CD4-positive, alpha-beta T cell treated with Interleukin-4 for 1 hour (primary cell): ENCODE measurements at places on chromosomes 13 and 19.

- DNase-seq = no peak
Observed at GRCh38 chr13:96991072-96991471, 3.2 kb downstream of the OXGR1 start.

- no peak for DNase-seq
Observed at GRCh38 chr19:33910922-33911321, 114.3 kb downstream of the KCTD15 start.

DNA sequence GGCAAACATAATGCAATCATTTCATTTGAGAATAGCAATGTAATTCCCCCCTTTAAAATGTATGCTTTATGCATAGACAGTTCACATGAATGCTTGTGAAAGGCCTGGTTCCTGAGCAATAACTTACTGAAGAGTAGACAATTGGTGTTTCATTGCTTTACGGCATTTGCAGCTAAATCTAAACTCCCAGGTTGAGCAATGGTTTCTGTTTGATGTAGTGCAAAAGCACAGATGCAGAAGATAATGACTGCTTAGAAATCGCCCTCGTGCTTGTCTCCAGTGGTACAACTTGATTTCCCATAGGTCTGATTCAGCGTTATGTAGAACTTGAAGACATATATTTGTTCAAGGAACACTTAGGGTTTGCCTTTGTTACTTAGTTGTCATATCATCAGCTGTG lies 1018.3 kb downstream of the DIAPH3 start:
- no peak for DNase-seq

GRCh38 chr13:39266426-39266825 lies 228.2 kb downstream of the NHLRC3 start:
- no peak for DNase-seq

GRCh38 chr19:50629801-50630200 lies 9.9 kb downstream of the SYT3 start:
- no peak for DNase-seq

DNA sequence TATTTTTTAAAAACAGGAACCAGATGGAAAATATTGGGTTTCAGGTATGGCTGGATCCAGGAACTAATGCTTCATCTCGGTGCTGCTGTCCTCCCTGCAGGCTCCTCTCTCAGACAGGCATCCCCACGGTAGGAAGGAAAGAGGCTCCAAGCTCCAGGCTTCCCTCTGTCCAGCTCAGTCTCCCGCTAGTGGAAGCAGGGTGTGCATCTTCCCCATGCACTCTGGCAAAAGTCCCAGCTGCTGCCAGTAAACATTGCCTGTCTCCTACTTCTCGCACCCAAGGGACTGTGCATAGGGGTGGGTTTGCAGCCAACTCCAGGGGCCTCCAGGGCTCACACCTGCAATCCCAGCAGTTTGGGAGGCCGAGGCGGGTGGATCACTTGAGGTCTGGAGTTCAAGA lies 29.2 kb downstream of the IL12RB1 start:
- no peak for DNase-seq

DNA sequence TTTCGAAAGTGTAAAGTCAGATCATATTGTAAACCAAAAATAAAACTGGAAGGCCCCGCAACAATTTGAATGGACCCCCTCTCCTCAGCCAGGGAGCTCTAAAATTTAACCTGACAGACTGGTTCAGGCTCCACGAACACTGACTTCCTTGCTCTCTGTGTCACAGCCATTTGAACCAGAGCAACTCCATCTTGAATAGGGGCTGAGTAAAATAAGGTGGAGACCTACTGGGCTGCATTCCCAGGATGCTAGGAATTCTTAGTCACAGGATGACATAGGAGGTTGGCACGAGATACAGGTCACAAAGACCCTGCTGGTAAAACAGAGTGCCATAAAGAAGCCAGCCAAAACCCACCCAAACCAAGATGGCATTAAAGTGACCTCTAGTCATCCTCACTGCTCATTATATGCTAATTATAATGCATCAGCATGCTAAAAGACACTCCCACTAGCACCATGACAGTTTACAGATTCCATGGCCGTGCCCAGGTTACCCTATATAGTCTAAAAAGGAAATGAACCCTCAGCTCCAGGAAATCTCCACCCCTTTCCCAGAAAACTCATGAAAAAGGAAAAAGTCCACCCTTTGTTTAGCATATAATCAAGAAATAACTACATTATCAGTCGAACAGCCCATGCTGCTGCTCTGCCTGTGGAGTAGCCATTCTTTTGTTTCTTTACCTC lies 43.1 kb downstream of the RFXAP start:
- DNase-seq = no peak

GRCh38 chr13:48431987-48432615 lies 19.2 kb upstream of the LPAR6 start:
- no peak for DNase-seq

DNA sequence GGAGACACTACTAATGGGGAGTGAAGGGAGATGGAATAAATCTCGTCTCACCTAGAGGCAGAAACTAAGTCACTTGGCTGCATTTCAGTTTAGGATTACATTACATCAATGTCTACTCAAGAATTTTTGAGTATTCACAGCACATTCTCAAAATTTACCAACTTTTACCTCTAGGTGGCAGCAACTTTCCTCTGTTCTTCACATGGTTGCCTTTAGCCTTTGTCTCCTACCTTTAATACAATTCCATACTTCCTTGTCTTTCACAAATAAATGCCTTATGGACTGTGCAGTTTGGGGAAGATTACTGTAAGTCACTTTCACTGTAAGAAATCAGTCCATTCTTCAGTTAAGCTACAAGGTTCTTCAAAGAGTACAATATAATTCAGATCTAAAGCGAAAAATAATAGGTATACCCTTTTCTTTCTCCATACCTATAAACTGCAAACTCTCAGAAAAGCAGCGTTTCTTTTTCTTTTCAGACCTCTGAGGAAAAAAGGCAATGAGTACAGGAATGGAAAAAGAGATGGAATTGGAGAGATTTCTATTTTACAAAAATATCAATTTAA lies 379.4 kb downstream of the KLF12 start:
- DNase-seq = peak; percentile 71

- DNase-seq = no peak
Observed at GRCh38 chr13:58056426-58056825, 424.9 kb downstream of the PCDH17 start.

DNA sequence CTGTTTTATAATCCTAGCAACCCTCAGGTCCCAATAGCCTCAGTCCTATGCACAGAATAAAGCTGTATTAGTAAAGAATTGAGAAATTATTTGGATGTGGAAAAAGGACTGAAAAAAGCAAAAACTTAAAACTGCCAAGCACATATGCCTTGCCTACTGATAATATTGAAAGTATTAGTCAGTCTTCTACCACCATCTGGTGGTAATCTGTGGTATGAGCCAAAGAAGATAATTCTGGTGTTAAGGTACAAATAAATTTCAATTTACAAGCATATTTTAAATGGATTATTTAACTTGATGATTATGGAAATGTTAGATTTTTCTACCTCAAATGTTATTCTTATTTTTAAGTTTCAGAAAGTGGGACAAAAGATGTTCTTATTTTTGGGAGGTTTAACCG lies 460.3 kb upstream of the KLHL1 start:
- DNase-seq = no peak

DNA sequence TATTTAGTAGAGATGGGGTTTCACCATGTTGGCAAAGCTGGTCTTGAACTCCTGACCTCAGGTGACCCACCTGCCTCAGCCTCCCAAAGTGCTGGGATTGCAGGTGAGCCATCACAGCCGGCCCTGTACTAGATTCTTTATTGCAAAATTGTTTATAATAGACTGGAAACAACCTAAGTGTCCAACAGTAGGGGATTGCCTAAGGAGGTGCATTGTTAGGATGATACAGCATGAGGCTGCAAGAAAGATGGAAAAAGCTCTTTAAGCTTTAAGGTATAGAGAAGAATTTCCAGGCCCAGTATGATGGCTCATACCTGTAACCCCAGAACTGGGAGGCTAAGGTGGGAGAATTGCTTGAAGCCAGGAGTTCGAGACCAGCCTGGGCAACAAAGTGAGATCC lies 8.2 kb downstream of the BCAT2 start:
- DNase-seq = no peak

- no peak for DNase-seq
Observed at GRCh38 chr13:98143157-98143553, 261 bp downstream of the FARP1 start.

GRCh38 chr19:53158119-53158656 lies 665 bp downstream of the ZNF347 start:
- DNase-seq = peak; percentile 29

DNA sequence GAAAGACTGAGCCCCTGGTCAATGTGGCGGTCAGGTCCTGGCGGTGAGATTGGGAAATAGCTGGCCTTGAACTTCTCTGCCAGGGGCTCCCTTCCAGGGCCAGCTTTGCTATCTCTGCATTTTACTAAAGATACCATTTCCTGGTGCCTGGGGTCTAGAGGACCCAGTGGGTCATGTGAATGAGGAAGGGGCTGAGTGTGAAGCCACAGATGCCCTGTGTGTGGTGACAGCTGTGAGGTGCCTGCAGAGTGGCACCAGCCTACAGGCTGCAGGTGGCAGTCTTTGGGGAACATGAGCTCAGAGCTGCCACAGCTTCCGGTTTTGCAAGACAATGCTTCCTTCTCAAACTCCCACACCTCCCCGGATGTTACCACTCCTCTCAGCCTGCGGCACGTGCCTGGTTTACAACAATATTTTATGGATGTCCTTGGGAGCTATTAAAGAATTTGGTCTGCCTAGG lies 5.2 kb upstream of the MLNR start:
- peak; percentile 65 for DNase-seq

DNA sequence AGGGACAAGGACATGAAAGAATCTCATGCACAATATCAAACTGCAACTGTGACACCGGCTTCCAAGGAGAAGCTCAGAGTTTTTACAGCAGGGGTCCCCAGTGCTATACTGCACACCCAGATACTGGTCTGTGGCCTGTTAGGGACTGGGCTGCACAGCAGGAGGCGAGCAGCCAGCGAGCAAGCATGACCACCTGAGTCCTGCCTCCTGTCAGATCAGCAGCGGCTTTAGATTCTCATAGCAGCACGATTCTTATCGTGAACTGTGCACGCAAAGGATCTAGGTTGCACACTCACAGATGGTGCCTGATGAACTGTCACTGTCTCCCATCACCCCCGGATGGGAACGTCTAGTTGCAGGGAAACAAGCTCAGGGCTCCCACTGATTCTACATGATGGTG lies 13.1 kb upstream of the CD22 start:
- no peak for DNase-seq

- no peak for DNase-seq
Observed at GRCh38 chr19:3508771-3509535, 2.8 kb downstream of the FZR1 start.

GRCh38 chr13:22162889-22163288 lies 492.0 kb downstream of the FGF9 start:
- no peak for DNase-seq

- DNase-seq = no peak
Observed at GRCh38 chr19:42303101-42303464, 659 bp upstream of the PAFAH1B3 start.

DNA sequence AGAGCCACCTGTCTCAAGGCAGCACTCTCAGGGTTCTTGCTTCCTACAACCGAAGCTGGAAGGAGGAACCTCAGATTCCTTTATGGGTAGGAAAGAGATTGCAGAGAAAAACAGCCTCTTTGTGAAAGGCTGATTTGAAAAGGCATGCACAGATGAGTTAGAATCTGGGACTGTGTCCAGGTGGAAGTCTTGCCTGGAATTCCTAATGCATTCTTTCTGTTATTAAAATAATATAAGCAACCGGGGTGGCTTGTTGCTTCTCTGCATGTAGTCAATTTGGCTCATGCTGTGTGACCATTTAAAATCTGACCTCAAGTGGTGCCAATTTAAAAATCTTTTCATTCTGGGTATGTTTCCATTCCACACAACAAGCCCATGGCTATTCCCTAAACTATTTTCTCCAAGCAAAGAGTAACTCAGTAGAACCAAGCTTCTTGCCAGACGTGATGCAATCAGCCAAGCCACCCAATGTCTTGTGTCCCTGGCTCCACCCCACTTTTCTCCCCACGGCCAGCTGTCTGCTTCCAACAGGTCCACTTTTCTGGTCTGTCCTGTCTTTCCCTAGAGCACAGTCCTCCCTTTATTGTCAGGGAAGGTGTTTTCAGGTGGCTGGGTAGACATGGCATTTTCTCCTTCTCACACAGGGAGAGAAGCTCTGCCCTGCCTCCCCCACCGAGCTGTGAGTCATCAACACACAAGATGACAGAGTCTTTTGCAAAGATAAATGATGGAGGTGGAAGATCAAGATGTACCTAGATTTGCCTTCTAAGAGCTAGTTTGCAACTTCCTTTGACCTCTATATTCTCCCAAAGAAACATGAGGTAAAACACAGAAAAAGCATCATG lies 394.3 kb downstream of the FOXO1 start:
- no peak for DNase-seq

DNA sequence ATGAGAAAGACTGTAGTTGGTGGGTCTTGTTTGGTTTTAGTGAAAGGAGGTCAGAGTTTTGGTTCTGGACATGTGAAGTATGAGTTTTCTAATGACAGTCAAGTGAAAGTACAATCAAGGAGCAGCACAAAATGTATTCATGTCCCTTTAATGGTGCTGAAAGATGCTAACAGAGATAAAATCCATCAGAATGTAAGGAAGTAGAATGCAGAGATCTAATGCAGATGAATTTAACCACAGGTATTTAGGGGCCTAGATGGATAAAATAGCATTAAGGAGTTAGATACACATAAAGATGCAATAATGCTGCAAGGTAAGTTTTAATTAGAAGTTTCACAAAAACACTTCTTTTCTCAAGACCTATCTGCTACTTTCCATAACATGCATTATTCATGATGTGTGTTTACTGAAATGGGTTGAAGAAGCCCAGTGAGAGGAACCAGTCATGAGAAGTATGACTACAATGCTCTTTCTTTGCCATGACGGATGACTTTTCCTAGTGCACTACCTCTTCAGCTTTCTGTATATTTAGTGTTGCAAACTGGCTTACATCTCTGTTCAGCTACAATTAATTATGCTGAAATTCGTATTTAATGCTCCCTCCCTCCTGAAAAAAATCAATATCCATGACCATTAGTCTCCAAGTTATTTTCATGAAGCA lies 222.9 kb upstream of the HTR2A start:
- no peak for DNase-seq

GRCh38 chr13:99178636-99179035 lies 22.0 kb upstream of the UBAC2 start:
- peak; percentile 46 for DNase-seq

GRCh38 chr13:32426191-32426989 lies 1.5 kb downstream of the N4BP2L1 start:
- DNase-seq = peak; percentile 81

GRCh38 chr13:42926555-42926954 lies 65.5 kb downstream of the EPSTI1 start:
- DNase-seq = no peak

DNA sequence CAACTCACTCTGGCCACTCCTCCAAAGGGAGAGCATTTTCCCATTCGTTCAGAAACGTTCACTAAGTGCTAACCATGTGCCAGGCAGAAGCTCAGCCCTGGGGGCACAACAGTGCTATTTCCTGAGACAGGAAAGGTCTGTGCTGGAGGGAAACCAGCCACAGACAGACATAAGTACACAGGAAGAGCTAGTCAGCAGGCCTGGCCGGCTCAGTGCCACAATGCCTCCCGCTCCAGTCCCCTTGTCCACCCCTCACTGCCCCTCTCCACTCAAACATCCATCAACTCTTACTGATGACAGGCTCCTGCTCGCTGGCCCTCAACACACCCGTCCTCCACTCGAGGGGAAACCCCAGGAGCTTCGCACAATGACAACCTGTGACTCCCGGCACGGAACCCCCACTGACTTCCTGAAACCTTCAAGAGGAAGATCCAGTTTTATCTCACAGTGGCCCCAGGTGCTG lies 11.3 kb upstream of the PLA2G4C start:
- DNase-seq = no peak
